ENCODE measurements at places on chromosomes 12 and 14.
A peak's percentile ranks its signal among the peaks of the same experiment; 100 is the strongest.

DNA sequence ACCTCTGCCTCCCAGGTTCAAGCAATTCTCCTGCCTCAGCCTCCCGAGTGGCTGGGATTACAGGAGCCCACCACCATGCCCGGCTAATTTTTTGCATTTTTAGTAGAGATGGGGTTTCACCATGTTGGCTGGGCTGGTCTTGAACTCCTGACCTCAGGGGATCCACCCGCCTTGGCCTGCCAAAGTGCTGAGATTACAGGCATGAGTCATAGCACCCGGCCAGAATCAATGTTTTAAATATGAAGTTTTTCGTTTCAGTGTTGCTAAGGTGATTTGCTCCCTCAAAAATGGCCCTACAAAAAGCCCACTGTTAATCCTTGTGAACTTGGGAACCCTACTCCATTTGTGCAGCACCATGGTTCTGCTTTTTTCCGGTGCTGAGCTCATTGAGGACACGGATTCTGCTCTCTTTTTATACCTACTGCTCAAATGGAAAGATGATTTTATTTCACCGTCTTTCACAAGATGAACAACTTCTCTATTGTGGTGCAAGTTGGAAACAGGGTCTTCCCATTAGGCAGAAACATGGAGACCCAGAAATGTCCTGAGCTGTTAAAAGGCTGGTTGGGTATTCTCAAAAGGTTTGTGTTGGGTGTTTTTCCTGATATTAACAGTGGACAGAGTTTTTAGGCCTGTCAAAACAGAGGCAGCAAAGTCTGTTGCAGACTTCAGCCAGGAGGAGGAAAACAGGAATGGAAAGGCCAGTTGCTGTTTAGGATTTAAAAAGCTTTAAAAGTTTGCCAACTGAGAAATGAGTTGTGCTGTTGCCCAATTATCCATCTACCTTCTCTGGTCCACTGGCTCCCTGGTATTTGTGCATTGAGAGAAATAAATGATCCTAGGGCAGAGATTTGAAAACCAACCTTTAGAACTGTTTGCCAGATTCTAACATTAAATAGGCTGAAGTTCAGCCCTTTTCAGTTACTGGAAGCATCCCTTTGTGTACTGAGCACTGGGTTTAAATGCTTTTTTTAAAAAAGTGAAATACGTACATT is 85.8 kb downstream of the ATP23 start:
- no peak for DNase-seq

GRCh38 chr14:102900631-102901571 is 21.6 kb upstream of the AMN start:
- DNase-seq: no peak

- no peak for DNase-seq
Observed at GRCh38 chr12:49028666-49029275, 10.2 kb upstream of the PRKAG1 start.

GRCh38 chr12:88893801-88894200 is 313.5 kb upstream of the KITLG start:
- DNase-seq: no peak

GRCh38 chr12:6950401-6950801 is 755 bp upstream of the PTPN6 start:
- no peak for DNase-seq

- peak; percentile 49 for DNase-seq
Observed at GRCh38 chr12:106144847-106145246, 6.1 kb upstream of the NUAK1 start.

- DNase-seq: no peak
Observed at GRCh38 chr12:87656311-87656710, 372.9 kb downstream of the C12orf50 start.

DNA sequence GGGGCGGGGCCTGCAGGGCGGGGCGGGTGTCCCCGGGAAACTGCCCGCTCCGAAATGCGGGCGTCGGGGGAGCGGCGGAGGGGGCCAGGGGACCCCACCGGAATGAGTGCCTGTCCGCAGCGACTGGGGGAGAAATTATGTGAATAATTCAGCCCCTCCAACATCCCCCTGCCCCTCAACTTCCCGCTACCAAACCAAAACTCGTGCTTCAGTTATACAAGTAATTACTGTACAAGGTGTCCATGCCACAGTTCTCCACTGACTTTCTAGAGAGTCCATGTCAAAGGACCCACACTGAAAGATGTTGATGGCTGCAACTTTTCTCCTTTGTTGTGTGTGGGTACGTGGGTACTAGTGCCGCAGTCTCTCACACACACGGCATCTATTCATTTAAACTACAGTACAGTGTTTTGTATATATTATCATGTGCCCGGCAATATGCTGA is 414 bp upstream of the CDK17 start:
- no peak for DNase-seq

DNA sequence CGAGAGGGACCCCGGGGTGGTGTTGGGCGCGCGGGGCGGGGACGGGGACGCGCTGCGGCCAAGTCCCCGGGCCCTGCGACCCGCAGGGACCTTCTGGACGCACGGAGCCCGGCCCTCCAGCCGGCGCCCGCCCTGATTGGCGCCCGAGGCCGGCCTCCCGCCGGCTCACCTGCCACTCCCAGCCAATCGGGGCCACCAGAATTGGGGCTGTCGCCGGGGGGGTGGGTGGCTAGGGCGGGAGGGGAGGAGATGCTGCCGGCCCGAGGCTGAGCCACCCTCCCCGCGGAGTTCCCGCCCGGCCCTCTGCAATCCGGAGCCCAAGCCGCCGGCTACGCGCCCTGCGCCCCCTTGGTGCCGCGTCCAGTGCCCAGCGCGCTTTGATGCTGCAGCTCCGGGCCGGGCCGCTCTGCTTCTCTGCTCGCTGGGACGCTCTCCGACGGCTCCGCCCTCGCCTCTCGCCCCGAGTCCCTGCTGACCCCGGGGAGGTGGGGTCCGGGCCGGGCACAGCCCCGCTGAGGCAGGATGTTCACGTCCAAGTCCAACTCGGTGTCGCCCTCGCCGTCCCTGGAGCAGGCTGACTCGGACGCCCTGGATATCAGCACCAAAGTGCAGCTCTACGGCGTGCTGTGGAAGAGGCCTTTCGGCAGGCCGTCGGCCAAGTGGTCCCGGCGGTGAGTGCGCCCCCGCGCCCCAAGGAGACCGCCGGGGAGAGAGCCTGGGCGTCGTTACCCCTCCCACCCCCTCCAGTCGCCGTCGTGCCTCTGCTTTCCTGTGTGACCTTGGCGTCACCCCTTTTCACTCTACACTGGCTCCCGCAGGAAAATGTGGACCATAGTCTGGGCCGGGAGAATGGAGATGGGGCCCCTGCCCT is at the start of gene PLEKHD1:
Gene PLEKHD1 (plus strand): TSS at position 285 of the 871 bp plus-strand sequence. CDS start 238 bp downstream, at position 523.
- DNase-seq: no peak

GRCh38 chr12:25257590-25258324 is 7.0 kb upstream of the KRAS start:
- DNase-seq: no peak

GRCh38 chr12:116692605-116693004 is 45.3 kb downstream of the SPRING1 start:
- no peak for DNase-seq

DNA sequence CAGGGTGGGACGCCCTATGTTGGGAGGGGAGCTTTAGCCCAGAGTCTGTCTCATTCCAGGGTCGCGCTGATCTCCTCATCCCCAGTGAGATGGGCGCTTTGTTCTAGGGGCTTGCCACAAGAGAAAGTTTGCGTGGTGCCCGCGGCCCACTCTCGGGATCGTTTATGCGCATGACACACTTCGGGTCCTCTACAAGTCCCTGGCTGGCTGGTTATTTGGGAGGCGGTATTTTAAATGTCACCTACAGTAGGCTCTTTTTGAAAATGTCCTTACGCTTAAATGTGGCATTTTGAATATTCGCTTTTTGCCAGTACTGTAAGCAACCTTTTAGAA is 541 bp downstream of the GOLT1B start:
- DNase-seq: peak; percentile 38

DNA sequence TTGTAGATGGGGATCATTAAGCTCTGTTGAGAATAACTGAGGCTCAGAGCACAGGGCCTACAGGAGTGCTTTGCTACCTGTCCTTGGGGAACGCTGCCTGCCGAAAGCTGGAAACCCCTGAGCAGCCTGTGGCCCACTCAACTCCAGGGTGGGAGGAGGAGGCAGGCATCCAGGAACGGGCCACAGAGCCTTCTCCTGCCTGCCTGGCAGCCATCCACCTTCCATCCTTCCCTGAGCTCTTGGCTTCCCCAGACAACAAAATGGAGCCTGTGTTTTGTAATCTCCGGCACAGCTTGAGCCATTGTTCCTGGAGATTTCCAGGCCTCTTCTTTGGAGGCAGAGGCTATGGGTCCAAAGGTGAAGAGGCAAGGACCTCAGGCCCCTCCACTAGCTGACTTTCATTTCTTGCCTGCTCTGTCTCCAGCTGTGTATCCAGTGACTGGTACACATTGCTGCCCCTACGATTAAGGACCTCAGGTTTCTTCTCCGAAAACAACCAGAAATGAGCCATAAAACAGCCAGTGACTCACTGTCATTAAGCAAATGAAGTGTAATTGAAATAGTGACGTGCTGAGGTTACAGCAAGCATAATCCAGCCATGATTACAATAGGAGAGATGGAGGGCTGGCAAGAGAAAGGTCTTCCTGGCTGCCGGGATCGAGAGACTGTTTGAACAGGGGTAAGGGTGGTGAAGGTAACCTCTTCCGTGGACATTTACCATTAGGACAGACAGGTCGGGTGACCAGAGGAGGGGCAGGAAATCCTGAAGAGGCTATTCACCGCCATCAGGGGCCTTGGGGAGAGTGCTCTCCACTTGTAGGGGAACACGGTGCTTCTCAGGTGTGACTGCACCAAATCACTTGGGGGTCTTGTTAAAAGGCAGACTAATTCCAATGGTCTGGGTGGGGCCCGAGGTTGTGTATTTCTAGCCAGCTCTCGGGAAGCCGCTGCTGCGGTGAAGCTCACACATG is 56.3 kb upstream of the KCNA5 start:
- no peak for DNase-seq

DNA sequence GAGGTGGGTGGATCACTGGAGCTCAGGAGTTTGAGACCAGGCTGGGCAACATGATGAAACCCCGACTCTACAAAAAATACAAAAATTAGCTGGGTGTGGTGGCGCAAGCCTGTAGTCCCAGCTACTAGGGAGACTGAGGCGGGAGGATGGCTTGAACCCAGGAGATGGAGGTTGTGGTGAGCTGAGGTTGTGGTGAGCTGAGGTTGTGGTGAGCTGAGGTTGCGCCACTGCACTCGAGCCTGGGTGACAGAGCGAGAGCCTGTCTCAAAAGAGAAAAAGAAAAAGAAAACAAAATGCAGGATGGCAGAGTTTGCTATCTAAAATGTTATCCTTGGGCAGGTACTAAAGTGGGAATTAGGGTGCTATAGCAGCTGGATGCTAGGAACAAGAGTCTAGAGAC is 10.8 kb upstream of the GPRC5A start:
- DNase-seq: no peak

GRCh38 chr12:102533483-102534215 is 53.3 kb upstream of the IGF1 start:
- no peak for DNase-seq

DNA sequence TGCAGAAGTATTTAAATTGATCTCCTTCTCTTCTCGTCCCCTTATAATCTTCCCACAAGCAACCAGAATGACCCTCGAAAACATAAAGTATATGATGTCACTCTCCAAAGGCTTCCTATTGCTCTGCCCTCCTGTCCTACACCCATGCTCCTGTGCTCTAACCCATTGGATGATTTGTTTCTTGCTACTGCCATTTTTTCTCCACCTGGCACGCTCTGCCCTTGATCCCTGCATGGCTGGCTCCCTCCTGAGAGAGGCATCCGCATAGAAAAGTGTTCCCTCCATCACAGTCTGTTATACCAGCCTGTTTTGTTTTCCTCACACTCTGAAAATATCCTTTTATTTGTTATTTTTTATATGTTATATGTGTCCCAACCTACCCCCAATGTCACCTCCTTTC is 19.8 kb downstream of the MYRFL start:
- no peak for DNase-seq

DNA sequence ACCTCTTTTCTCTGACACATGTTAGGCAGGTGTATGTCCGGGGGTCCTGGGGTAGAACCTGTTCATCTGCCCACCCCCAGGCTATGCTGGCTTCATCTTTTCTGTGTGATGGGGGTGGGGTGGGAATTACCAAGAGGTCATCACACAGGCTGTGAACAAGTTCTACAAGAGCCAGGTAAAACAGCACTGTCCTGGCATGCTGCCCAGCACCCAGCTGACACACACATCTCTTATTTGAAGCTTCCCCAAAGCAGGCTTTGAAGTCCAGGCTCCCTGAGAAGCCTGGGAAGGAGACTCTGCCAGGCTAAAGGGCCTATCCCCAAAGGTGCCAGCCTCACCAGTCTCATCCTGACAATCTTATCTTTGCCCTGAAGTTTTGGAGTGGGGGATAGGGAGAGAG is 141.1 kb downstream of the ALG10 start:
- no peak for DNase-seq

GRCh38 chr12:12704593-12705230 is 8.7 kb upstream of the GPR19 start:
- DNase-seq: peak; percentile 90

GRCh38 chr12:49296034-49296835 is 1.3 kb downstream of the PRPH start:
- peak; percentile 48 for DNase-seq

GRCh38 chr14:104467236-104467635 is 112.3 kb upstream of the C14orf180 start:
- DNase-seq: no peak

- DNase-seq: no peak
Observed at GRCh38 chr14:44771496-44771895, 190.3 kb downstream of the KLHL28 start.

DNA sequence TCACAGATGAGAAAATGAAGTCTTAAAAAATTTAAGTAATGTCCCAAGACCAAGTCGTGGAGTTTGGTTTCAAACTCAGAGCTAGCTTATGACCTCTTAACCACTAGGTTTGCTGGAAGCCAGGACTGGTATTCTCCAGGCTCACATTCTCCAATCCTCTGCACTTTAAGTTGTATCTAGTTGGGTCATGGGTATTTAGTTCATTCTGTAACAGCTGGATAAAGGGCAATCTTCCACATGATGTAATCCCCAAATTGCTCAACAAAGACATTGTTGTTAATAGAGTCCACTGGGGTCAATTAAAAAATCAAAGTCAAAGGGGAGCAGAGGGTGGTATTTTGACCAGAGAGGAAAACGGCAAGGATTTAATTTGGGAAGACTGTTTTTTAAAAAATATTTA is 17.8 kb upstream of the GAS2L3 start:
- DNase-seq: no peak

- DNase-seq: peak; percentile 41
Observed at GRCh38 chr12:126874427-126875026, 1392.4 kb upstream of the TMEM132C start.

- DNase-seq: no peak
Observed at GRCh38 chr12:78331181-78331580, 500.5 kb downstream of the NAV3 start.

DNA sequence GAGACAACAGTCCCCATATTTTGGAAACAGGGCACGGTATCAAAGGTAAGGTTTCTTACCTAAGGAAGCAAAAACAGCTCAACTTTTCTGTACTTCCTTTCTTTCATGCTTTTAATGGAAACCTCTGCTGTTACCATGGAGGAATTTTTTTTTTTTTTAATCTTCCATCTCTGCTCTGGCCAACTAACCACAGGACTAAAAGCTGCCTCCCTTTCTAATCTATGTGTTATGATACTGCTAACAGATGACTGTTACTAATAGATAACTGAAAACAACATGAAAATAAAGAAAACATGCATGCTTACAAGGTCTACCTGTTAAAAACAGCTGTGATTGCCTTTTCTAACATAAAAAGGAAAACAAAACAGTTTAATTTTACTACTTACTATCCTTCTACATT is 168.4 kb downstream of the SOX5 start:
- DNase-seq: no peak

GRCh38 chr14:22266683-22267082 is 322.3 kb downstream of the DAD1 start:
- DNase-seq: no peak

Data from AG08395 (cell line).